ENCODE measurements at places on chromosomes 13 and 19.
A peak's percentile ranks its signal among the peaks of the same experiment; 100 is the strongest.

DNA sequence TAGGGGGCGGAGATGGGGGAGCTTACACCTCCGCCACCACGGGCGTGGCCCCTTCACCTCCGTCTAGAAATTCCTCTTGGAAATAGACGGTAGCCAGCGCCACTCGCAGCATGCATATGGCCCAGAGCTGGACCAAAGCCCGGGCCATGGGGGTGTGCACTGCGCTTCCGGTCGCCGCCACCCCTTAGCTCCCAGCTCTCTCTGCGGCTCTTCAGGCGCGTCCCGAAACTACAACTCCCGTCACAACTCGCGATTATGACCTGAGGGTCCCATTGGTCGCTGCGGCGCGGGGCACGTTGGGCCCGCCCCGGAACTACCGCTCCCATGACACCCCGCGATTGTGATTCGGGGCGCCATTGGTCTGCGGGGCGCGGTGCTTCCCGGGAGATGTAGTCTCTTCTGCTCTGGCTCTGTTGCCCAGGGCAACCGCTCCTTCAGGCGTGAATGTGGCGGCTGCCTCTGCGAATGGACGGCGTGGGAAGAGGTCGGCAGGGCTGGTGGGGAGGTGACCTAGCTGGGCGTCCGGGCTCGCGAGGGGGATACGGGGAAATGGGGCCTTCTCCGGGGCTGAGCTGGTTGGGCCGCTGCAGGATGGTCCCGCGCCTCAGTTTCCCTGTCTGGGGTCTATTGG, at the start of the genes C19orf44 and CALR3:
Gene C19orf44, plus strand, starts transcription at position 413 of the 631 bp plus-strand sequence. CDS start 4,399 bp downstream, outside the sequence.
Gene CALR3, minus strand, starts transcription at position 186 of the 631 bp plus-strand sequence. Its CDS starts 38 bp downstream, at position 148.
- DNase-seq, result peak; percentile 87

GRCh38 chr13:37313372-37313771, 207.9 kb upstream of the CSNK1A1L start:
- peak; percentile 60 for DNase-seq

- DNase-seq, result no peak
These were observed 13.7 kb downstream of the FAM124A start for GRCh38 chr13:51235756-51236490.

- DNase-seq, result no peak
These were observed 1.5 kb downstream of the MYADM start for GRCh38 chr19:53868892-53869804.

DNA sequence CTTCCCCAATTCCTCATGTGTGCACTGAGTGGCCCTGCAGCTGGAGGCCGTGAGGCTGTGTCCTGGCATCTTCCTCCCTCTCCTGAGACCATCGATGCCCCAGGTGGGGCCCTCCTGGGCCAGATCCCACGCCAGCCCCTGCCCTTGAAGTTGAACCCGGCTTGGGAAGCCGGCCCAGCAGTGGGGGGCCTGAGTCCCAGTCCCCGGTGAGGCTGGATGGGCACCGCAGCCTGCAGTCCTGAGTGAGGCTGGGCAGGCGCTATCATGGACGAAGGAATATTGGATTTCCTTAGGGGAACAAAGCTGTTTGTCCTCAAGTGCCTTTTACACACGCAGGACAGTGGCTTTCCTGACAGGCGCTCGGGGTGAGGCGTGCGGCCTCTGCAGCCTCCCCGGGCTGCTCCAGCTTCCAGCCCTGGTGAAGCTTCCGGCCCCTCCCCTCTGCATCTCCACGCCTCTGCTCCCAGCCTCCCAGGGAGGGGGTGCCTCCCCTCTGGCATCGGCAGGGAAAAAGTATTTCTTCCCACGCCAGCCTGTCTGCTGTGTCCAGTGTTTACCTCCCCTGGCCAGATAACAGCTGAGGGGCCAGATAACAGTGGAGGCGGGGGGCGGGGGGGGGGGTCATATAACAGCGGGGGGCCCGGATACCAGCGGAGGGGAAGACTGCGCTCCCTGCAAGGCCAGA, 159.5 kb downstream of the KDM4B start:
- DNase-seq, result no peak

- DNase-seq, result no peak
These were observed 40.3 kb downstream of the DEDD2 start for GRCh38 chr19:42176990-42177685.

DNA sequence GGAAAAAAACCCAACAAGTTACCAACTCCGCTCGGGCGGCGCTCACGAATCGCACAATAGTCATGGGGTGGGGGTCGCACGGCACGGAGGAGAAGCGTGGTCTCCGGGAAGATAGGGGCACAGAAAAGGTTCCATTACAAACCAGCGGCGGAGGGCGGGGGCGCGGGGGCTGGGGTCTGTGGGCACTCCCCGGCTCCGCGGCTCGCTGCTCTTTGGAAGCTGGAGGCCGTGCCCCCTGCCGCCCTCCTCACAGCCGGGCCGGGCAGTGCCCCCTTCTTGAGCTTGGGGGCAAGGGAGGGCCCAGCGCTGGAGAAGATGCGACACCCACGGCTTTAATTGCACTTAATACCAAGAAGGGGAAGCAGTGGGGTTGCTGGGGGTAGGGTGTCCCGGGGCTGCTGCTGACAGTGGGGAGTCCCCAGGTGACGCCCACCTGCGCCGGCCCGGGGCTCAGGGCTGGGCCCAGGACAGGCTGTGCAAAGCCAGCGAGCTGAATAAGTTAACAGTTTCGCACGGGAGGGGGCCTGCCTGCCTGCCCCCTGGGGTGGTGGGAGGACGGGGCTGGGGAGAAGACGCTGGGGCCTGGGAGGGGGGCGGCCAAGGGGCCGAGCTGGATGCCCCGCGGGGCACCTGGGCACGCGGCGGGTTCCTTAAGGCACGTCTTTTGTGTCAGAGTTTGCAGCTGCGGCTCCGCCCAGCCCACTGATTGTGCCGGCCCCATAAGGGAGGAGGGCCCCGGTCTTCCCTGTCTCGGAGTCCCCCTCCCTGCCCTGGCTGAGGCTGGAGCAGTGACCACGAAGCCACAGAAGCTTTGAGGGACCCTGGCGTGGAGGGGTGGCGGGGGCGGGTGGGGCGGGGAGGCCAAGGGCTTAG, 9.8 kb downstream of the DCAF15 start:
- DNase-seq, result no peak

DNA sequence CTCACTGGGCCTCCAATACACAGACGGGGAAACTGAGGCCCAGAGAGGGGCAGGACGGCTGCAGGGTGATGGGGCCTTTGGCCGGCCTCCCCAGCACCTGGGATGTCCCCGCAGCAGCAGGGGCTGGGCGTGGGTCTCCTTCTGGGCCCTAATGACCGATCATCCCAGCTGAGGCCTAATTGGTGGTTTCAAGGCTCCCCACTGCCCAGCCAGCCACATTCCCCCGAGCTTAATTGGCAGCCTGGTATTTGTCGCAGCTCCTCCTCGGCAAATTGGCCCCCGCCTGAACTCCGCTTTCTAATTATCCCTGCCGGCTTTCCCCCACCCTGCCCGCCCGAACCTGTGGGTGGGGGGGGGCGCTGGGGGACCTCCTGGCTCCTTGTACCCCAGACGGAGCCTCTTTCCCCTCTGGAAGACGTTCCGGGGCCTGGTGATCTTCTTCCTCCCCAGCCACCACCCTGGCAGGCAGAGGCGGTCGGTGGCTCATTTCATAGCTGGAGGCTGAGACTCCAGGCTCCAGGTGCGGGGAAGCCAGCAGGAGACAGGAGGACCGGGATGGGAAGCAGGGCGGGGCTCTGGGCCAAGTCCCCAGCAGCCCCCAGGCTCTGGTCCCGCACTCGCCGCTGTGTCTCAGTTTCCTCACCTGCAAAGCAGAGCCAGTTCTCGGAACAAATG, 27.2 kb upstream of the WDR18 start:
- DNase-seq, result no peak

All from epithelial cell of prostate (primary cell).